Type B pancreatic cell (in vitro differentiated cells): ENCODE measurements at places on chromosomes 13 and 19.

DNA sequence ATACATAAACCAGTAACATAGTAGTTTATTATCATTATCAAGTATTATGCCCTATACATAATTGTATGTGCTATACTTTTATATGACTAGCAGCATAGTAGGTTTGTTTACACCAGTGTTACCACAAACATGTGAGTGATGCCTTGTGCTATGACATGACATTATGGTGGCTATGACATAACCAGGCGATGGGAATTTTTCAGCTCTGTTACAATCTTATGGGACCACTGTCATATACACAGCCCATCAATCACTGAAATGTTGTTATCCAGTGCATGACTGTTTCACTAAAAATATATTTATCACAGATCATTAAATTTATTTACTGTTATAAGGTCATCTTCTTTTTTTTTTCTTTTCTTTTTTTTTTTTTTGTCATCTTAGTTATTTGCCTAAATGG is 674.5 kb downstream of the PCDH17 start:
- DNase-seq, result no peak

- DNase-seq, result no peak
Measured at GRCh38 chr13:46799139-46799538, 2.2 kb upstream of the ESD start.

- DNase-seq, result no peak
Measured at GRCh38 chr13:67355812-67356476, 125.8 kb upstream of the PCDH9 start.

- no peak for DNase-seq
Measured at GRCh38 chr19:48418317-48419064, 25.0 kb downstream of the GRIN2D start.

DNA sequence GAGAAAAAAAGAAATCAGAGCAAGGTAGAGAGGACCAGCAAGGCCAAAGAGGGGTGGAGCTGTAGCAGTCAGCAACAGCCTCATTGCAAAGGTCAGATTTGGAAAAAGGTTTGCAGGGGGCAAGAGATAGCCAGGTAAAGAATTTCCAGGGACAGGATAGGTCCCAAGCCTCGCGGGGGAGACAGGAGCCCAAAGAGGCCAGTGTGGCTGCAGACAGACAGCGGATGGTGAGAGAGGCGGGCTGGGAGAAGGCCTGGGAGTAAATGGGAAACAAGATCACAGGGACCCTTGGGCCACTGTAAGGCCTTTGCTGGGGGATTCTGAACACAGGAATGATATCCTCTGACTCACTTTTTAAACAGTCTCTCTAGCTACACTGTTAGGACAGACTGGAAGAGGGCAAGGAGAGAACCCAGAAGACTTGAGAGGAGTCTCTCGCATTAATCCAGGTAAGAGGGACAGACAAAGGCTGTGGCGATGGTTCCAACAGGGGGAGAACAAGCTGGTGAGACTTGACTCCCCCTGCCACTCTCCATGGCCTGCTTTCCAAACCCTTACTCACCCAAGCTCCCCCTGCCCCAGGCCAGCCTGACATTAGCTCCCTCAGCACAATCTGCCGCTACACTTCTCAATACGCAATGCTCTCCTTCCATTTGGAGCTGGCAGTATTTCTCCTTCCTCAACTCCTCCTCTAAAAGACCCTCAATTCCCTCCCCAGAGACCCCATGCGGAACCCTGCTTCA is 31.8 kb downstream of the DOCK9 start:
- DNase-seq, result no peak

GRCh38 chr13:99500839-99501183 is 461 bp upstream of the TM9SF2 start:
- DNase-seq, result no peak

DNA sequence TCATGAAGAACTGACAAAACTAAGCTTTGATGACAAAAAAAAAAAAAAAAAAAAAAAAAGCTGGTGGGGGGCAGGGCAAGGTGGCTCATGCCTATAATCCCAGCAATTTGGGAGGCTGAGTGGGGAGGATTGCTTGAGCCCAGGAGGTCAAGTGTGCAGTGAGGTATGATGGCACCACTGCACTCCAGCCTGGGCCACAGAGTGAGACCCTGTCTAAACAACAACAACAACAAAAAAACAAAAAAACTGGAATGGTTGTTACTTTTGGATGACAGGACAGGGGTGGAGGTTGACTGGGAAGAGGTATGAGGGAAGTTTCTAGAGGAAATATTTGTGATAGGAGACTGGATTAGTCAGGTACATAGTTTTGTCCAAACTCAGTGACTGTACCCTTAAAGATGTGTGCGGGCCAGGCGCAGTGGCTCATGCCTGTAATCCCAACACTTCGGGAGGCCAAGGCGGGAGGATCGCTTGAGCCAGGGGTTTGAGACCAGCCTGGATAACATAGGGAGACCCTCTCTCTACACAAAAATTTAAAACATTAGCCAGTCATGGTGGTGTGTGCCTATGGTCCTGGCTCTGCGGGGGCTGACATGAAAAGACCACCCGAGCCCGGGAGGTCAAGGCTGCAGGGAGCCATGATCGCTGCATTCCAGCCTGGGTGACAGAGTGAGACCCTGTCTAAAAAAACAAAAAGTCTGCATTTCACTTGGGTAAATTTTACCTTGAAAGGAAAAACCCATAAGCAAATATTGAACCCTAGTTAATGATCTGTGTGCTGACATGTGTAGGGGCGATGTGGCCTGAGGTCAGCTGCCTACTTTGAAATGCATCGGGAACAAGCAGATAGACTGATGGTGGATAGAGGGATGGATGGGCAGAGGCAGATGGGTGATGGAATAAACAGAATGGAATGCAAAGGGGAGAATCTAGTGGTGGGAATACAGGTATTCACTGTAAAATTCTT is 37.0 kb downstream of the CERS4 start:
- no peak for DNase-seq

GRCh38 chr13:100594731-100595130 is 6.1 kb upstream of the GGACT start:
- no peak for DNase-seq

- peak; percentile 75 for DNase-seq
Measured at GRCh38 chr19:48271531-48272151, 1.8 kb downstream of the ZNF114 start.

- DNase-seq, result no peak
Measured at GRCh38 chr13:42612021-42612765, 38.2 kb downstream of the TNFSF11 start.

GRCh38 chr19:913080-913748 is at the start of gene R3HDM4:
Gene R3HDM4 (minus strand): TSS chr19:913219. CDS start chr19:913157, 62 bp downstream.
- no peak for DNase-seq

DNA sequence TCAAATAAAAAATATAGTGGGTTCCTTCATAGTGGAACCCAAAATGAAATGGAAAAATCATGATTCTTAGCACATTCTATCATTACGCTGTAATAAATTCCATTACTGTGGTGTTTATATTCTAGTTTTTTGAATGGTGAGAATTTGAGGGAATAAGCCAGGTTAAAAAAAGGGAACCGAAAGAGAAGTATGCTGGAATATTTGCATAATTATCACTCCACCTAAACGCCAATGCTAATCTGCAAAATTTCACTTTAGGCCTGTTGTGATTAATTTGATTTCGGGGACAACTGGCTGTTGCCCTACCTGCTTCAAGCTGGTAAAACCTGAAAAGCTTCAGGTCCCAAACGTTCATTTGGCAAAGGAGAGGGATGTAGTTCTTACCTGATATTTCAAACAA is 32.1 kb upstream of the SCEL start:
- no peak for DNase-seq

- no peak for DNase-seq
Measured at GRCh38 chr19:41325947-41326706, 16.2 kb downstream of the CCDC97 start.

- DNase-seq, result no peak
Measured at GRCh38 chr13:28761586-28761985, 42.8 kb upstream of the SLC46A3 start.

- DNase-seq, result no peak
Measured at GRCh38 chr19:30174791-30175190, 197.4 kb upstream of the ZNF536 start.

DNA sequence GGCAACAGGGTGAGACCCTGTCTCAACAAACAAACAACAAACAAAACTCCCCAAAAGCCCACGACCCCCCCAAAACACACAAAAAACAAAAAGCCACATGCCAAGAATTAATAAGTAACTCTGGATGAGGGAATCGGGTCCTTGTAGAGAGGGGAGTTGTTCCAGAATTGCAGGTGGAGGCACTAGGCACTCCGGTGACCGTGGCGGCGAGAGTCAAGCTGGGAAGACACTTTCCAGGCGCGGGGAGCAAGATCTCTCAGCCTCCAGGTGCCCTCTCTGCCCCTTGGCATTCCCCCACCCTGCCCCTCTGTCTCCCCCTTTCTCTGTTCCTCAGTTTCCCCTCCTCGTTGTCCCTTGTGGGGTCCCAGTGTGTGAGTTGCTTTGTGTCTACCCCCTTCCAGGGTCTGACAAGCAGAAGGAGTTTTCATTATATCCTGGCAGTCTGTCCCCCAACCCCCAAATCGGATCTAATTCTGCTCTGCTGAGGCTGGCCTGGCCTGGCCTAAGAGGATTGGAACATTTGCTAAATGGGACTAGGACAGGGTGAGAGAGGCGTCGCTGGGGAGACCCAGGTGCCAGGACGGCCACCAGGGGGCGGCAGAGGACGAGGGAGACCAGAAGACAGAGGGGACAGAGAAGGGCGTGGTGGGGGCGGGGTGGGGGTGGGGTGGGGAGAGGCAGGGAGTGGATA is 8.3 kb upstream of the CRX start:
- DNase-seq, result peak; percentile 88

DNA sequence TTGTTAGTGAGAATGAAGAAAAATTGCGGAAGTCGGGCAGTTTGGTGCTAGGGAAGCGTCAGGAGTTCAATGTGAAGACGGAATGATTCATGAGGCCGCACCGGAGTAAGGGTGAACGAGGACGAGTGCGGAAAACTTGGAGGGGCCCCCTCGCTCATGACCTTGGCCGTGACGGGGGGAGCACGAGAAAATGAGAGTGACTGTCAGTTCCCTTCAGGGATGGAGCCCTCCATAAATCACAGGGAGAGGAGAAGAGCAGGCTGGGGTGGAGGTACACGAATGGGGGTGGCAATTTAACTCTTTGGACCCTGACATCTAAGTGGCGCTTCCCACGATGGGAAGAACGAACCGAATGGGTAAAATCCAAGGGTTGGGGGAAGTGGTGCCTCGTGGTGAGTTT is 486.4 kb downstream of the TSHZ3 start:
- DNase-seq, result peak; percentile 31

GRCh38 chr13:36512771-36513170 is 80.5 kb downstream of the CCNA1 start:
- DNase-seq, result no peak

GRCh38 chr19:738509-739128 is 12.3 kb upstream of the MISP start:
- no peak for DNase-seq
